ENCODE measurements at places on chromosomes 12 and 14.

DNA sequence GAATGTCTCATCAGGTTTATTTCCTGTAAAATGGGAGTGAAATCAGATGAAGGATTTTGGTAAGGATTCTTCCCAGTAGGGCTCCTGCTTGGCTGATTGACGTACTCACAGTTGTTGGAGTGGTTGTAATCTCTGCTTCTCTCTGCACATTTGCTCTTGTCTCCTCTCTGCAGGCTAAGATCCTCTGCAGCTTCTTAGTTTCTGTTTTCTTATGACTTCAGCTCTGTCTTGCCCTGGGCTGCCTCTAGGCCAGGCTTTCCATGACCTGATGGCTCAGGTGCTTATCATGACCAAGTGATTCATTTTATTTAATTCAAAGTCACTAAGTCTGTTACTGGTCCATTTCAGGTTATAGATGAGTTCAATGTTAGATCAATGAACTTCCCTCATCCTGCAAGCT is 394.5 kb upstream of the DDHD1 start:
- no peak for DNase-seq

- no peak for DNase-seq
Observed at GRCh38 chr14:65255029-65255545, 152.8 kb upstream of the MAX start.

DNA sequence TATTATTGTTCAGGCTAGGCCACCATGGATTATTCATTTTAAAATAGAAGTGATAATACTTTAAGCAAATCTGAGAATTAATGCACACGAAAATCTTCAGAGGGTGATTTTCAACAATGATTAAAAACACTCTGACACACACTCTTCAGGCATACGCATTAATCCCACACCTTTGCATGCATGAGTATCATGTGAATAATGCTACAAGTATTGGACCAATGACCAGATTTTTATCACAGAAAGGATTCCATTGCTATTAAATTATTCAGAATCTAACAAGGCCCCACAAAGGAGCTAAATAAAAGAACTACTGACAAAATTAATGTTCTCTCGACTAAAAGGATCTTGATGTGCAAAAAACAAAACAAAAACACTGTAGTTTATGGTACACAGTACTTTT is 11.1 kb downstream of the EPS8 start:
- DNase-seq: no peak

DNA sequence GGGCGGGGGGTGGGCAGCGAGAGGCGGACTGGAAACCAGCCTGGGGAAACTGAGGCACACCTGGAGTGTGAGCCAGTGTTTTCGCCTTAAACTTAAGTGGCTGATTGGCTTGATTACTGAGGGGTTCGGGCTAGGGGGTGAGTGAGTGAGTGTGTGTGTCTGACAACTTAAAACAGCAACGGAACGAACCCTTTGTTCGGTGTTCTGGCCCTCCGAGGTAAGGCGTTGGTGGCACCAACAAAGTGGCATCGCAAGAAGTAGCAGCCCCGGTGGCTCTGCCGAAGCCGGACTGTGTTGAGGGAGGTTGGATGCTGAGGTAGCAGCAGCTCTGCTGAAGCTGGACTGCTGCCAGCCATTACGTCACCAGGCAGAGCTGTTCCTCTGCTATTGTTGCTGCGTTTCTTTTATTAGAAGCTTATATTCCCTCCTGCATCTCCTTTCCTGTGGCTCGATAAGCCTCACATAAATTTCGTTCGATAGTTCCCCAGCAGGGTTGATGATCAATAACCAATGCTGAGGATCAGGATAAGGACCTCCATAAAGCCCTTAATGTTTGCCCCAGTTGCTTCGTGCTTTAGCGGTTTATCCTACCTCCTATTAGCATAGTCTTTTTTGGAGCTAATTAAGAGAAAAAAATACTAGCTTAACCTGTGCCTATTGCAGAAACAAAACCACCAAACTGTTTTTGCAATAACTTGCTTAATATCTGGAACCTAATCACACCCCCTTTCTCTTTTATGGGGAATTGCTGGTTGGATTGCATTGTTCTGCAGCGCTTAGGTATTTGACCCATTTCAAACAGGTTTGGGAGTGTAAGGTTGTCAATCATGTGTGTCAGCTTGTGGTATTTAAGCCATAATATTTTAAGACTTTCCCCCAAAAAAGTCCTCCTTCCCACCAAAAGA is 1.3 kb downstream of the GPR137C start:
- peak; percentile 93 for DNase-seq

DNA sequence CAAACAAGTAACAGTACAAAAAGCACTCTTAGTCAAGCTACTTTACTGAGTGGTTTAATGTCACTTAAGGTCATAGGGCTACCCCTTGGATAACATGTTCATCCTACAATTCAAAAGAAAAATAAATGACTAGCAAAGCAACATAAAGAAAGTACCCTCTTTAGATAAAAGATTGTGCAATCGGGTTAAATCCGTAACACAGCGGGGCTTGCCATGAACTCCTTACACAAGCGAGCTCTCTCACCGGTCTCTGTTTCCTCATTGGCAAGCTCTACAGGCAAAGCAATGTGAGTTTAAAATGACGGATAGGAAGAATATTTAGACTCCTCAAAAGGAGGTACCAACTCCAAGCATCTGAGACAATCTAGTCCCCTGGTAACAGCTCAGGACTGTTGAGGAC is 140.6 kb downstream of the EGLN3 start:
- no peak for DNase-seq

GRCh38 chr12:94247246-94247645 is 98.9 kb downstream of the PLXNC1 start:
- no peak for DNase-seq

DNA sequence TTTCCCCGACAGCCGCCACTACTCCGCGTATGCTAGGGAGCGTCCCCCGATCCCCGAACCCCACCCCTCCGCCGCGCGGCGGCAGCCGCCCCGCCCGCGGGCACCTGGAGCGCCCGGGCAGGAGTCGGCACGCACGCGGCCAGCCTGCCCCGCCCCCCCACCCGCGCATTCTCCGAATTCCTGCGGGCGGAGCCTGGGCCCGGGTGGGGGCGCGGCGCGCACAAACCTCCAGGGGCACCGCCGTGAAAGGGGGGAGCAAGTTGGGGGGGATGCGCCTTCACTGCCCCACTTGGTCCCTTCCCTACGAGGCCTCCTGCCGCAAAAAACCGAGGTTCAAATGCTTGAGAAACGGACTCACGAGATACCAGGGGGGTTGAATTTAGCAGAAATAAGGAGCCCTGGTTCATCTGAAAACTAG is 1.7 kb downstream of the AJUBA start:
- DNase-seq: no peak
